Lung (tissue), 17 donors: ENCODE measurements at places on chromosomes 1 and 21. TPM values are rescaled to one million over a fixed set of nuclear protein-coding genes. Genes with fewer than 3 reads are reported as not detected.

- no peak for DNase-seq
These were observed 10.1 kb upstream of the HCRTR1 start for GRCh38 chr1:31607360-31607759.

DNA sequence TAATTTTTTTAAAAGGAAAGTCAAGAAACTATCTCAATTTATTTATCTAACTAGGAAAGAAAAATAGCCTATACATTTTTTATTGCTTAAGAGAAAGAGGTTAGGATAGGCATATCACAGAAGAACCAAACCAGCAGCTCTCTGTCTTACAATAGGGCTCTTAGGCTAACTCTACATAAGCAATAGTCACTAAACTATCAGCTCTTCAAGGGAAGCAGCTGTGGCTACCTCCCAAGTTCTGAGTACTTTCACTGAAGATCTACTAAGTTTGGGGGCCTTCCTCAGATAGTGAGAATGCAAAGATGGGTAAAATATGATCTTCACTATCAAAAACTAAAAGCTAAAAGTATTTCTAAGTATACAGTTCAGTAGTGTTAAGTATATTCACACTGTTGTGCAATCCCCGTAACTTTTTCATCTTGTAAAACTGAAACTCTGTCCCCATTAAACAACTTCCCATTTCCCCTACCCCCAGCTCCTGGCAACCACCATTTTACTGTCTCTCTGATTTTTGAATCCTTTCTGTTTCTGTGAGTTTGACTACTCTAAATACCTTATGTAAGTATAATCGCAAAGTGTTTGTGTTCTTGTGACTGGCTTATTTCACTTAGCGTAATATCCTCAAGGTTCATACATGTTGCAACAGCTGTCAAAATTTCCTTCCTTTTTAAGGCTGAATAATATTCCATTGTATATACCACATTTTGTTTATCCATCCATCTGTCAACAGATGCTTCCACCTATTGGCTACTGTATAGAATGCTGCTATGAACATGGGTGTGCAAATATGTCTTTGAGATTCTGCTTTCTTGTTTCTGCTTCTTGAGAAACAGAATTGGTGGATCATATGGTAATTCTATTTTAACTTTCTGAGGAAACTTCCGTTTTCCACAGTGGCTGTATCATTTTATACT is 73.3 kb downstream of the ACBD6 start:
- no peak for DNase-seq

DNA sequence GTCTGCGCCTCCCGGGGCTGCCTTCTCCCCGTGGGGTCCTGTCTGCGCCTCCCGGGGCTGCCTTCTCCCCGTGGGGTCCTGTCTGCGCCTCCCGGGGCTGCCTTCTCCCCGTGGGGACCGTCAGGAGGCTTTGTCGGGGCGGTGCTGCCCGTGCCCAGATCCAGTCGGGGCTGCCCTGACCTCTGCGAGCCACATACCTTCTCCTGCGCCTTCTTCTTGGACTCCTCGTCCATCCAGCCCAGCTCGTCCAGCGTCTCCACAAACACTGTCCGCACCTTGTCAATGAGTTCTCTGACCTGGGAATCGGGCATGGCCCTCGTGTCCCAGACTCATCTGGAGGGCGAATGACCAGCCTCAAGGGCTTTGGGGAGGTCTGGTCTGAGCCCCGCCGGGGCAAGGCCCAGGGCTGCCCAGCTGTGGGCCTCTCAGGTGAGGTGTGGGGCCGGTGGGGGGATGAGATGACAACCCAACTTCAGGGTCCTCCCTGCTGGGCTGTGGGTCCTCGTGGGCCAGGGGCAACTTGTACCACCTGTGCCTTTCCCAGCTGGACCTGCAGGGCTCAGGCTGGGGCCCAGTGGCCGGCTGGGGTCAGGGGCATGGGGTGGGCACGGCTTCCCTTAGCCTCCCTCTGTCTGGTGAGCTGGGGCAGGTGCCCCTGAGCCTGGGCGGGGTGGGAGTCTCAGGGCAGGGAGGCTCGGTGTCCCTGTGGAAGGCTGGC is 9.4 kb downstream of the PRXL2B start:
- no peak for DNase-seq

- no peak for DNase-seq
These were observed 203.8 kb downstream of the LMX1A start for GRCh38 chr1:165152727-165153126.

DNA sequence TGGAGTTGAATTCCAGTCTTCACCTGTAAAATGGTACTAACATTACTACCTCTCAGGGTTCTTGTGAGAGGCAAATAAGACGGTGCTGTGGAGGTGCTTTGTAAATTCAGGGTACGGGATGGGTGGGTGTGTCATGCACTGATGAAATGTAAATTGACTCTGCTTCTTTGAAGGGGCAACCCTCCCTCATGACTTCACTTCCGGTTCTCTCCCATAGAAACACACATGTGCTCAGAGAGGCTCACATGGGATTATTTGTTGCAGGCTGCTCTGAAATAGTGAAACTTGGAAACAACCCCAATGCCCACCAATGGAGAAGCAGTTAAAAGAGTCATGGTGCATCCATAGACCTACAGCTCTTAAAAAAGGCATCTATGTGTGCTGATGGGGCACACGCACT is 44.9 kb upstream of the SCMH1 start:
- no peak for DNase-seq

DNA sequence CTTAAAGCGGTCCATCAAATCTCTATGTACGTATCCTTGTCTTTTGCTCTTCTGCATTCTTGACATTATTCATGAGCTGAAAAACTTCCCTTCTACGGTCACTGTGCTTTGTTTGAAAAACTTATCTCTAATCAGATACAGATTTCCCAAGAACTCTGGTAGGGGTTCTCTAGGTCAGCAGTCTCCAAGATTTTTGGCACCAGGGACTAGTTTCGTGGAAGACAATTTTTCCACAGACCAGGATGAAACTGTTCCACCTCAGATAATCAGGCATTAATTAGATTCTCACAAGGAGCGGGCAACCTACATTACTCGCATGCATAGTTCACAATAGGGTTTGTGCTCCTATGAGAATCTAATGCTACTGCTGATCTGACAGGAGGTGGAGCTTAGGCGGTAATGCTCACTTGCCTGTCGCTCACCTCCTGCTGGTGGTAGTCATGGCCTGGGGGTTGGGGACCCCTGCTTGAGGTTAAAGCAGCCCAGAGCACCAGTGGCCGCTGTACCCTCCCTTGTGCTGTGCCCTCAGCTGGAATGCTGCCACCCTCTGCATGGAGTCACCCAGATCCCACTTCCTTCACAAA is 30.8 kb downstream of the AK2 start:
- DNase-seq, result peak; percentile 38

- peak; percentile 17 for DNase-seq
These were observed 46.5 kb downstream of the CYP2J2 start for GRCh38 chr1:59879996-59880505.

FCN3 gene
- polyA plus RNA-seq, result 489 TPM

TMPRSS3 gene
- 5.2 TPM for polyA plus RNA-seq

DNA sequence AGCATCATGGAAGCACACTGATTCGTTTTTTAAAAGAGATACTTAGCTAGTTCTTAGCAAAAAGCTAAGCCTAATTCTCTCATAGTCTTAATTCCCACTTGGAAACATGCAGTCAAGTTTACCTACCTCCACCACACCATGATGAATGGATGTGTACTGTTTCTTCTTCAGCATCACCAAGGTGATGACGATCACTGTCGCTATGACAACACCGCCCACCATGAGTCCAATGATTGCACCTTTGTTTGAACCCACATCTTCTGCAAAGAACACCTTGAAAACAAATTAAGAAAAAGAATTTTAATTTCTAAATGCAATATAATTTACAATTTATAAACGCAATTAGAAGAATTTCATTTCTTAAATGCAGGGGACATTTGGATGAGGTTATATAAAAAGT is 156.8 kb downstream of the GABPA start:
- no peak for DNase-seq

GRCh38 chr1:99306644-99307043 is 42.4 kb downstream of the PLPPR4 start:
- DNase-seq, result no peak

GRCh38 chr1:10253755-10254154 is 43.4 kb downstream of the KIF1B start:
- DNase-seq, result peak; percentile 48

DNA sequence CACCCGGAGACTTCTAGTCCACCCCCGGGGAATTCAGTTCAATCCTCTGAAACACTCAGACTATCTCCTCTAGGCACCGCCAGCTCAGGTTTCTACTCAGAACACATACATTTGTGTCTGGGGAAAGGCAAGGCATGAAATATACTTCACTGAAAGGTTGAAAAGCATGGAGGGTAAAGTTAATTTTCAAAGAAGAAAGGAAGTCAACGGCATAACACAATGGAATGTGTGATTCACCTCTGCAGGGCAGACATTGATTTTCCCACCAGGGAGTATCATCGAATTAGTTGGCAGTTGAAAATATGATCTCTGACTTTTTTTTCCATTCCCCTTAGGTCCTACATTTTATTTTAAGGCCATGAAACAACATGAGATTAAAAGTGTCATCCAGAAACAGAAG is 669.4 kb downstream of the SMYD3 start:
- no peak for DNase-seq

SLC35F3 gene
- 0.16 TPM for polyA plus RNA-seq

GRCh38 chr1:65948609-65949229 is 156.0 kb downstream of the PDE4B start:
- DNase-seq, result no peak

DNA sequence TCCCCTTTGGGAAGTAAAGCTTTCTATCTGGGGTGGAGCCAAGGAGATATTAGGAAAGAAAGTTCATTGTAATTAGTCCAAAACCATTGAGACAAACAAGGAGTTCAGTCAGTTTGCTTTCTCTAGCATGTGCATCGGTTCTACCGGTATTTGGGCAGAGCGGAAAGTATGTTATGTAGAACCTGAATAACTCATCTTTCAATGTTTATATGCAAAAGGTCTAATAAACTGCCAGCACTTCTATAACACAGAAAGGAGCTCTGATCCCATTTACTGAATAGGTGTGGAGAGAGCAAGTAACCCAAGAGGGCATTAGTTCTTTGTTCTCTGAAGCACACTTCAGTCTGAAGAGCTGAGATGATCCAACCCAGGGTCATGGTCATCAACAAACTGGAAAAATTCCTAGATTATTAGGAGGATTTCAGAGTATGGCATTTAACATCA is 3.5 kb downstream of the TGFB2 start:
- peak; percentile 63 for DNase-seq

- DNase-seq, result no peak
These were observed 33.9 kb downstream of the ABCG1 start for GRCh38 chr21:42252778-42253340.

- no peak for DNase-seq
These were observed 515.1 kb upstream of the PTBP2 start for GRCh38 chr1:96206451-96206850.

DNA sequence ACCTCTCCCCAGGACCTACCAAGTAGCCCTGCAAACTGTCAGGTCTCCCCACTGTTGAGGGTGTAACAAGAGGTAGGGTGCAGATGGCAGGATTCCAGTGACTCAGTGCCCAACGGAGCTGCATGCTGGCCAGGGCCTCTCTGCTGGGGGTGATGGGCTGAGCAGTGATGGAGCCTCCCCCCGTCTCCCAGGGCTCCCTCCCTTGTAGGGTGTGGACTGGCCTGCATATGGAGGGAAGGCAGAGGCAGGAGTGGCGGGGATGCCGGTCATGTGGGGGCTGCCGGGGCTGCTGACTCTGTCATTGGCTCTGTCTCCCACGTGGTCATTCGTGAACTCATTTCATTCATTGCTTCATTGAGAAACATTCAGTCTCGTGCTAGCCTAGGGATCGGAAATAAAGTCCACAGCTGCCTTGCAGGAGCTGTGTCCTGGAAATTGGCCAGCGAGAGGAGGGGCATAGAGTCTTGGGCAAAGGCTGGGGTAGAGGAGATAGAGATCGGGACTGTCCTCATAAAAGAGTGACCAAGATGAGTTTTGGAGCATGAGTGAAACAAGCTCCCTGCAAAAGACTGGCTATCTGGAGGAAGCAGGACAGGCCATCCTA is 22.9 kb upstream of the DISP3 start:
- DNase-seq, result no peak

GPBP1L1 gene
- polyA plus RNA-seq, result 40.4 TPM

CYYR1 gene
- 11.7 TPM for polyA plus RNA-seq

LIPI gene
- not detected for polyA plus RNA-seq
